CD4-positive, alpha-beta T cell treated with Interleukin-17A for 4 hours (primary cell): ENCODE measurements at places on chromosomes 2 and 18.

GRCh38 chr18:76255070-76255683 lies 239.9 kb downstream of the ZNF516 start:
- no peak for DNase-seq

- no peak for DNase-seq
Measured at GRCh38 chr2:8484502-8485283, 197.2 kb upstream of the ID2 start.

DNA sequence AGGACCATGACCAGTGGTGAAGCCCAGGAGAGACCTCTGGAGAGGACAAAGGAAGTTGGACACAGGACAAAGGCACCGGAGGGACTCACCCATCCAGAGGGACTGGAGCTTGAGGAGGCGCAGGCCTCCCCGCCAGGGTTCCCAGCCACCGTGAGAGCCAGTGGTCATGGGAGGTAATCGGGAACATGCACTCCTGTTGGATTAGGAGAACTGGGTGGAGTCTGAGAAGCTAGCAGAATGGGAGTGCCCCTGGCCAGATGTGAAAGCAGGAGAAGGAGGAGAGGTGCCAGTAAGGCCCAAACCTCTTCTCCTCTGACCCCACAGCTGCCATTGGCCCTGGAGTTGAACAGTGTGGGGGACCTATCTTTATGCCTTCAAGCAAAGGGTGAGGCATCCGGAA lies 20.3 kb downstream of the POU3F3 start:
- DNase-seq: no peak

DNA sequence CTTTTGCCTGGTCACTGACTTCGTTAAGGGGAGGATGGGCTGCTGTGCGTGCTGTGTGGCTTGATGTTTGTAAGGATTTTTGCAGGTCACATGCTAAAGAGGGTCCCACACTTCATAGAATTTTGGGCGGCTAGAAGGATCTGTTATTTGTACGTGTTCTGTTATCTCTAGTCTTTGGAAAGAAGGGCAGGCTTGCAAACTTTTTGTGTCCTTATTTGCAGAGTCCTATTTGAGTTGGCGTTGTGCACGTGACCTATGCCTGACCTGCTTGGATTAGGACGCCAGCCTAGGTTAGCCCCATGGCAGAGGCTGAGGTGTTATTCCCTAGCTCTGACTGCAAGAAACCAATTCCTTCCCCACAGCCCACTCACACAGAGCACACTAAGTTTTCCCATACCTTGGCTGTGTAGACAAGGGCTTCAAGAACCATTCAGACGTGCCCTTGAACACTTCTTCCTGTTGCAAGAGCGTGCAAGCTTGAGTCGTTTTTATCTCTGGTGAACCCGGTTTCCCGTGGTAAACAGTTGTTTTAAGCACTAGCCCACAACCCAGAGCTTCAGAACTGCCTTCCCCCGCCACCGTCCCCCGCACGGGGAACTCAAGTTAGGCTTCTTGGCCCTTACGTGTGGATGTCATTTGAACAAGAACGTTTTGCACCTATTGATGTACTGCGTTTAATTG lies 94.6 kb downstream of the LDLRAD4 start:
- DNase-seq: peak; percentile 73

DNA sequence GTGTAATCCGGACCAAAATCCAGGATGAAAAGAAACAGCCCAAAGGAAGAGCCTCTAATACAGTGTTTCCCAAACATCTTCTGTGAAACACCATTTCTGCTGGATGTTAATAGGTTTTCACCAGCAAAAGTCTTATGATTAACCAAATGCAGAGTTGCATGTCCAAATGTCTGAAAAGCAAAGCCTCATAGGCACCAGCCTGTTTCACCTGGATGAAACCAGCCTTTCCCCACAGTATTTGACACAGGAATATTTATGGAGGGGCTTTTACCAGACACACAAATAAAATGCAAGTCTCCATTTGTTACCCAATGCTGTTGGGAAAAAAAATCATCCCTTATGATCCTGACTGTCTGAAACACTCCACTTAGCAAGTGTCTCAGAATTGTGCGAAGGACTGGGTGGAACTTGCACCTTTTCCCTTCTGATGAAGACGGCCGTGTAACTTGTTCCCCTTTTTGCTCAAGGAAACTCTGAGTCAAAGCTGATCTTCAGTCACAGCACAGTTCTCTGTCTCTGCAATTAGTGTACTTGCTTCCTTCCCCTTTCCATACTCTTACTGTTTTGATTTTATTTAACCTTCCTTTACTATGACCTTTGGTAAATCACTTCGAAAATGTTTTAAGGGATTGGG lies 70.3 kb upstream of the IL1R2 start:
- no peak for DNase-seq

- DNase-seq: no peak
Measured at GRCh38 chr2:28547906-28548600, 52.2 kb downstream of the PLB1 start.

GRCh38 chr18:51235009-51235789 lies 37.7 kb upstream of the MEX3C start:
- DNase-seq: no peak

GRCh38 chr2:41020358-41020757 lies 568.5 kb upstream of the SLC8A1 start:
- no peak for DNase-seq

DNA sequence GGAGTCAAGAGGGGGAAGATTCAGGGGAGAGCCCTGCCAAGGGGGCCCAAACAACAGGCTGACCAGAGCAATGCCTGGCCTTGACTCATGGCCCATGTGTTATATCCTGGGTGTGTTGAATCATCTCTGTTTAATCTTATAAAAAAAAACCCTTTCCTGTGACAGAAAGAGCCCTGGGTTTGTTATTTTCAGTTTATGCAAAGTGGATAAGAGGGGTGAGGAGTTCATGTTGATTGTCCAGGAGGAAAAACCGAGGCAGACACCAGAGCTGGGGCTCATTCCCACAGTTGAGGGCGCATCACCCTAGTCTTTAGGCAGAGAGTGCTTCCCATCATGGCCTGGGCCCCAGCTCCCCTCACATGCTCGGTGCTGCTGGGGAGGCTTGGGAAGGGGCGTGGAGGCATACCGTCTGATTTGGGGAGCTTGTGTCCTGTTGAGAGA lies 30.9 kb upstream of the IL37 start:
- no peak for DNase-seq
